ENCODE measurements at places on chromosomes 12 and 14.
A peak's percentile ranks its signal among the peaks of the same experiment; 100 is the strongest.

GRCh38 chr12:6536894-6537579, 2.7 kb downstream of the GAPDH start:
- no peak for DNase-seq

GRCh38 chr12:55762646-55763045, 19.7 kb downstream of the GDF11 start:
- no peak for DNase-seq

DNA sequence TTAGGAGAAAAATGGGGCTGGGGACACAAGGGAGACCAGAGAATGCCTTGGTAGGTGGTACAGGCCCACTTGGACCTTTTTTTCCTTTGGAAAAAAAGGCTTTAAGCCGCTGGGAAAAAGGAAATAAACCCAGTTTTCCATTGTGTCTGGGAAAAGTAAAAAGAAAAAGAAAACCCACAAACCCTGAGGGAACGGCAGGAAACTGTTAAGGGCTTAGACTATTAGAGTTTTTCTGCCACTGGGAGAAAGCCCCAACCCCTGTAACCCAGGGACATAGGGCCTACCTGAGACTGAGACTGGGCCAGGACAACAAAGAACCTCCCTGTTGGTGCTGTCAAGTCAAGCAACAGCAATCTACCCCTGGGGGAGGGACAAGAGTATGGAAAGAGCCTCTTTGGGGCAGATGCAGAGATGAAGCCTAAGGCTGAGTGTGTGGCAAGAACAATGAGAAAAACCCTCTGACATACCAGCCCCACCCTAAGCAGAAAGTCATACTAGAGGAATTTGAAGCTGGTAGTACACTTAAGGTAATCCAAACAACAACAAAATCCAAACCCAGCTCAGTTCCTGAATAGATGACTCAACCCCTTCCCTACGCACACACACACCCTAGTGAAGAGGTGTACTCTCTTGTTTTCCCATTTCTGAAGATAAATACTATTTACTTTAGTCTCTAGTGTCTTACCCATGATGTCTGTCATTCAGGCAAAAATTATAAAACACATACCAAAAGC, 22.8 kb downstream of the ATF1 start:
- DNase-seq = no peak

DNA sequence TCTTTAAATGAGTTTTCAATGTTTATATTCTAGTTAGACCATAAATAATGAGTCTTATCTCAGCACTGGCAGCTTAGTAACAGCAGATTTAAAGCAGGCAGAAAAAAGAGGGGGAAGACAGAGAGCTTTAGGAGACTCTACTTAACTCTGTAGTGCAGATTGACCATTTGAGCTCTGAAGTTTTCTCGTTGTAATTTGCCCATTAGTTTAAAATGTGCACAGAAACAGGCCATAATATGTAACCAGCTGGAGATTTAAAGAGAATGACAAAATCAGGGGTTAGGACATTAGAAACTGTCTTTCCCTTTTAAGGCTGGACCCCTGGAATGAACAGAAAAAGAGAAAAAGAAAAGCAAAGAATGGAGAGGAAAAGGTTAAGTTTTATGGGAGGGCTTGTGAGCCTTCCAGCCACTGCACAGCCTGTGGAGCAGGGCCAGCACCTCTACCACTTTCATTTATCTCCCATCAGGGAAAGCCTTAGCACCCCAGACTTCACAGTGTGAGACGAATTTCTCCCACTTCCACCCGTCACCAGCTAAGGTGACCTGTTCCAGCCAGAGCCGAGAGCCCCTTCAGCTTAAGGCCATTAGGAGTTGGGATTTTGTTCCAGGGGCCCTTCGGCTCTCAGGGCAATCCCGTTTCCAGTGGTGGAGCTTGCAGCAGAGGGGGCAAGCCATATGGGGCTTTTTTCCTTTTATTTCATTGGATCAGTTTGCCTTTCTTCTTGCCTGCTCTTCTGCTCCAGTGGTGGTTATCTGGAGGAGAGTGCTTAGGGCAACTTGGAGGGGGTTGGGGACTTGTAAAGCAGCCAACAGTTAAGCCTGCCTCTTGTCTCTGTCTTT, 8.0 kb downstream of the IL22 start:
- no peak for DNase-seq

DNA sequence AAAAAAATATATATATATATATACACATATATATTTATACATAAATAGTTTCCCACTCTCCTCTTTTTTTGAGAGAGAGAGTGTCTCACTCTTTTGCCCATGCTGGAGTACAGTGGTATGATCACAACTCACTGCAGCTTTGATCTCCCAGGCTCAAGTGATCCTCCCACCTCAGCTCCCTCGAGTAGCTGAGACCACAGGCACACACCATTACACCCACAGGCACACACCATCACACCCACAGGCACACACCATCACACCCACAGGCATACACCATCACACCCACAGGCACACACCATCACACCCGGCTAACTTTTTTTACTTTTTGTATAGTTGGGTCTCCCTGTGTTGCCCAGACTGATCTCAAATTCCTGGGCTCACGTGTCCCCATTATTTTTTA, 14.1 kb upstream of the GAPDH start:
- DNase-seq = no peak

DNA sequence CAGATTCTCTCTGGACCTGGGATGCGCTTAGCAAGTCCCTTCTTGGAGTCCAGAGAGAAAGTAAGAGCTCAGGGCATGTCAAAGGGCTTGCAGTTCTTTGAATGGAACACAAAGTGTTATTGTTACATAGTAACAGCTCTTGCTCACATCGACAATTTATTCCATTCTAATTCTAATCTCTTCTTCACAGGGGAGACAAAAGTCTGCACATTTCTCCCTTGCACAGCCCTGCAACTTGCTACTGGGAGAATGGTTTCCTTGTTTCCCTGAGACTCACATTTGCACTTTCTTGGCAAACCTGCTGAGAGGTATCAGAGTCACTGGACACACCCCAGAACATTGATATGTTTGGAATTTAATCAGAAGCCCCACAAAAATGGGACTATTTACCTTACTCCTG, 209.9 kb upstream of the IGF1 start:
- no peak for DNase-seq

GRCh38 chr14:34204774-34205173, 253.9 kb upstream of the EGLN3 start:
- no peak for DNase-seq

DNA sequence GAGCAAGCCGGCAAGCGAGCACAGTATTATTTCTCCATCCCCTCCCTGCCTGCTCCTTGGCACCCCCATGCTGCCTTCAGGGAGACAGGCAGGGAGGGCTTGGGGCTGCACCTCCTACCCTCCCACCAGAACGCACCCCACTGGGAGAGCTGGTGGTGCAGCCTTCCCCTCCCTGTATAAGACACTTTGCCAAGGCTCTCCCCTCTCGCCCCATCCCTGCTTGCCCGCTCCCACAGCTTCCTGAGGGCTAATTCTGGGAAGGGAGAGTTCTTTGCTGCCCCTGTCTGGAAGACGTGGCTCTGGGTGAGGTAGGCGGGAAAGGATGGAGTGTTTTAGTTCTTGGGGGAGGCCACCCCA, 3.9 kb upstream of the NXPH4 start:
- DNase-seq = no peak

DNA sequence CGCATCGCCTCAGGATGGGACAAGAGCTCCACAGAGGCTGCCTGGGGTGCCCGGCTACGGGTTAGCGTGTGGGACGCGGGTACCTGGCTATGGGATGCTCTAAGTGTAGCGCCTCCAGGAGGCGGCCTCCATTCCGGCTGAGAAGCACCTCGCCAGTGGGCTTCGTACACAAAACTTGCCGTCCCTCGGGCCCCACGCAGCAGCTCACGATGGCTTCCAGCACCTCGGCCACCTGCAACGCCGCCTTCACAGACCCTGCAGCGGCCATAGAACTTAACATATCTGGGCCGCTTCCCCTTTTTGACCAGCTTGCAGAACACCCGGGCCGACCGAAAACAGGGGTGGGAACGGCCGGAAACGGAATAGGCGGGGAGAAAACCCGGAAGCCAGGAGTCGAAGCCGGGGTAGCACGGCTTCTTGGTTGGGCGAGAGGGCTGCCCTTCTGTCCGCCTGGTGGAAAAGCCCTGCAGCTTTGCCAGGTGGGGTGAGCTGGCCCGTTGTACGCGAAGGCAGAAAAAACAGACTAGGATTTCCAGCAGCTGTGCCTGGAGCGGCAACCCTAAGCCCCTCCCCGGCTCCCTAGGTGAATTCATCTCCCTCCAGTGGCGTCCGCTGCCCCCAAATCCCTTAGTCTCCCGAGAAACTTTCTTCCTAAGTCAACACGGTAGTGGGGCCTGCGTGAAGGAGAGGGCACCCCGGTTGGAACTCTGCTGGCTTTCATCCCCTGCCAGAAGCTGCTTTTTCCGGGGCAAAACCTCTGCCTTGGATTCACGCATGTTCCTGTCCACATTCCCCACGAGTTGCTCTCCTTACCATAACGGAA, at the start of gene BBS10:
Gene BBS10, minus strand, starts transcription at position 337 of the 823 bp plus-strand sequence. Its CDS starts 57 bp downstream, at position 280.
- DNase-seq = peak; percentile 93

DNA sequence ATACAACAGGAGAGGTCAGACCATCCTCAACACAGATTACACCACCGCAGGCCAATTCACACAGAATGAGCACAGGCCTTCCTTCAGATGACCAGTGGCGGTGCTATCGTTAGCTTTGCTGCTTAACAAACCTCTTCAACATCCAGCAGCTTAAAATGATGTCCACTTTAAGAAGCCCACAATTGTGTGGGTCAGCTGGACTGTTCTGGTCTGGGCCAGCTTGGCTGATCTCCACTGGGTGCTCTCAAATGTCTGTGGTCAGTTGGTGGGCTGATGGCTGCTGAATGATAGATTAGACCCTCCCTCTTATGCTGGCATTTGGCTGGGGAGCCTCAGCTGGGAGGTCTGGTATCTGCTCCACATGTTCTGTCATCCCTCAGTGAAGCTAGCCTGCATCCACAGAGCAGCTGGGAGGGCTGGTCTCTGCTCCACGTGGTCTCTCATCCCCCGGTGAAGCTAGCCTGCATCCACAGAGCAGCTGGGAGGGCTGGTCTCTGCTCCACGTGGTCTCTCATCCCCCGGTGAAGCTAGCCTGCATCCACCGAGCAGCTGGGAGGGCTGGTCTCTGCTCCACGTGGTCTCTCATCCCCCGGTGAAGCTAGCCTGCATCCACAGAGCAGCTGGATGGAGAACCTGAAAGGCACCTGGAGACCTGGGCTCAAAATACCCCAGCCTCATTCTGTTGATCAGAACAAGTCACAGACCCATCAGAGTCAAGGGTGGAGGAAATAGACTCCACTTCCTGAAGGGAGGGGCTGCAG, 203.6 kb upstream of the DIO3 start:
- DNase-seq = no peak
